ENCODE measurements at places on chromosomes 1 and 21. TPM values are rescaled to one million over a fixed set of nuclear protein-coding genes. Genes with fewer than 3 reads are reported as not detected.
A peak's percentile ranks its signal among the peaks of the same experiment; 100 is the strongest.

- DNase-seq, result no peak
Observed at GRCh38 chr1:224357626-224358124, 996 bp downstream of the CNIH4 start.

- no peak for DNase-seq
Observed at GRCh38 chr1:14513111-14513510, 85.4 kb upstream of the KAZN start.

DNA sequence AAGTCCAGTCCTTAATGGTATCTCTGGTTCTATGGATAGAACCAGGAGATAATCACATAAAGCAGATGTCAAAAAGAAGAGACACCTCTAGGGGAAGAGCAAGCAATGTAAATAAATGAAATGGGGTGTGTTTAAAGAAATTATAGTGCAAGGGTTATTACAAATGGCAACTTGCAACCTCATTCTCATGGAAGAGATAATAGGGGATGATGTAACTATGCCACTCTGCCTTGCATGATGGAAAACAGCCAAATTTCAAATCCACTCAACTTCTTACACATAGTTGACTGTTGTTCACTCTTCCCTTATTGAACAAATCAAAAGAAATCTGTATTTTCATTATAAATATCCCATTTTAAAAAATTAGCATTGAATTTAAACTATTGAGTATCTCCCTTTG, 274.0 kb upstream of the TMPRSS15 start:
- no peak for DNase-seq

DNA sequence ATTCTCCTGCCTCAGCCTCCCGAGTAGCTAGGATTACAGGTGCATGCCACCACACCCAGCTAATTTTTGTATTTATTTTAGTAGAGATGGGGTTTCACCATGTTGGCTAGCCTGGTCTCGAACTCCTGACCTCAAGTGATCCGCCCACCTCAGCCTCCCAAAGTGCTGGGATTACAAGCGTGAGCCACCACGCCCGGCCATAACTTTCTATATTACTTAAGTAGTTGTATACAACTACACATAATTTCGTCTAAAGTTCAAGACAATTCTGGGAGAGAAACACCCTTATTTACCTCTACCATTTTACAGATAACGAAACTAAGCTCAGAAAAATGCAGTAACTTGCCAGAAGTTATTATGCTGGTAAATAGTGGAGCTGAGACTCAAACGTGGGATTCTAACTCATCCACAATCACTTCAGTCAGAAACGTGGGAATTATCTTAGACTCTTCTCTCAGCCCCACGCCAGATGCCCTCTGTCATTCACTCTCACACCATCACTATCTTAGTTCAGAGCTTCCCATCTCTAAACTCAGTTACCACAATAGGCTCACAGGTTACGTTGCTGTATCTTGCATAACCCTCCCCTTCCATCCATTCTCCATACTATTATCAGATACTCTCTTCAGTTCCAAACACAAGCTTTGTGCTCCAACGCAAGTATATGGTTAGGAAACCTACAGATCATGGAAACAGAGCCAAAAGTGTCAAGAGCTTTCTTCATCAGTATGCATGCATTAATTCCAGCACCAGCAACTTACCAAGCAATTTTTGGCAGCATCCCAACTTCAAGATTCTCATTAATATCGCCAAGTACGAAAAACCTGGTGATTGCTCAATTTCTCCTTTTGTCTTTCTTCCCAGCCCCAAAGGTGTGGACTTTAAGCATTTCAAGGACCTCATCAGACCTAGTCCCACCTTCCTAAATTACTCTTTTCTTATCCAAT, 69.3 kb downstream of the RERE start:
- DNase-seq, result no peak

DNA sequence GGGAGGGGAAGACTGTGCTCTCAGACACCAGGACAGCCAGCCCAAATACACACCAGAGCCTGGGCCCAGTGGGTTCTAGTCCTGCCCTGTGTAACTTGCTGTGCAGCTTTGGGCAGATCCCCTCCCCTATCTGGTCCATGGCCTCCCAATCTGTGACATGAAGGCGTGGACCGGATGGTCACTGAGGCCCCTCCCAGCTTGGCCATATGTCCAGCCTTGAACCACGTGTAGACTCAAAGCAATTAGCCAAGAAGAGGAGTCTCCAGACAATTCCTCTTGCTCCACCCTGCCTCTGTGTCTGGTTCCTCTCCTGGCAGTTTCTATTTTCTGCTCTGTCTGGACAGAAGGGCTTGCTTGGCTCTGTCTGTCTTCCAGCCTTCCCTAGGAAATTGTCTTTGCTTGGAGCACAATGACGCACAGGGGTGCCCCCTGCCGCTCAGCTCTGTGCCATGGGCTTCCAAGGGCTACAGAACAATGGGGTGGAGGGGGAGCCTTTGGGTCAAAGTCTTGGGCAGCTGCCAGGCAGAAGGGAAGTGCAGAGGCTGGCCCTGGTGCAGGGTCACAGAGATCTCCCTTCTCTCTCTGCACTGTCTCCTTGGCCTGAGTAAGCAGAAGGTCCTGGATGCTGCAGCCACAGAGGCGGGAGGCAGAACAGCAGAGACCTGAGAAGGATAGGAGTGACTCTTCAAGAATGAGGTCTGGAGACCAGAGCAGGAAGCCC, 66.1 kb downstream of the TENT5C start:
- DNase-seq, result no peak

DNA sequence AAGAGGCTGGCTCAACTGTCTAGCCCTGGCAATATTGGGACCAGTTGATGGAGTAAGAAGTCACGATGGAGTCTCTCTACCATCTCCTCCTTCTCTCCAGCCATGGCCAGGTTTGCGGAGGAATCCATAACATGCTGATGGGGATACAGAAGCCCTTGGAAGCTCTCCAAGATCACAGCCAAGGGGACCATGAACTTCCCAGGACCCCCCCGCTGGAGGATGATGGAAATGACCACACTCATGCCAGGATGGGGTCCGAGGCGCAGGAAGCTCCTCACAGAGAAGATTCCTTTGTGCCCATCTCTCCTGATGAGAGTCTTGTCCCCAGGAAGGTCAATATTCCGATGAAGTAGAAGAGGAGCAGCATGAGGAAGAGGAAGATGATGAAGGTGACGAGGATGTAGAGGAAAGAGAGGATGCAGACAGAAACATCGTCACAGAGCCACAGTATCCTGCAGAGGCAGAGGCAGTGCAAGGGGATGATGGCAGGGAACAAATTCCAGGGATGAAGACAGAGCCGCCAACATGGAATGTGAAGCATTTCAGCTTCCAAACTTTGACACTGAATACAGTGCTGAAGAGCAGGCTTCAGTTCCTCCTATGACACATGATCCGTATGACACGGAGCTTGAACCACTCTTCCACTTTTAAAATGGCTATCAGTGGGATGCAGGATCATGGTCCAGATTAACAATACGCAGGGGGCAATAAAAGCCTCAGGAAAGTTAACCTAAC, 57.9 kb upstream of the EDN2 start:
- DNase-seq, result no peak

- no peak for DNase-seq
Observed at GRCh38 chr1:97356309-97356708, 564.5 kb downstream of the DPYD start.

DNA sequence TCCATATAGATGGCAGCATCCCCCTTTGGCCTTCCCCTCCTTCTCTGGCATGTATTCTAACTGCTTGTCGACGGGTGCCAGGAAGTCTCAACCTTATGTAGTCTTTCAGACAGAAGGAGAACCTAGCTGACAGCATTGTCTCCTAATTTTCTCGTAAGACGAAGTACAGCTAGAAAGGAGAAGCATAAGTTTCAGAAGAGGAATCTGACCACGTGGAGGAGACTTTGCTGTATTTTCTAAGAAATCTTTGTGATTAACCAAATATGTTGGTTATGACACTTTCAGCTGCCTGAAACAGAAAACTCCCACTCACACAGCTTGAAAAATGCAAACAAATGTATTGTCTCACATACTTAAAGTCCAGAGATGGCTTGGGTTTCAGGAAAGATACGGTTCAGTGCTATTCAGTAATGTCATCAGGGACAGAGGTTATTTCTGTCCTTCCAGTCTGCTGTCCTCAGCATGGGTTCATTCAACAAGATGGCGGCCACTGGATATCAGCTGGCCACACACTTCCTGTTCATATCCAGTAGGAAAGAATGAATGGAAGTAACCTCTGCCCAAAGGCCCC, 109.5 kb upstream of the ZNF648 start:
- no peak for DNase-seq

GRCh38 chr1:11037740-11038182, 9.3 kb downstream of the MASP2 start:
- peak; percentile 93 for DNase-seq

GRCh38 chr21:20311234-20311787, 686.9 kb upstream of the NCAM2 start:
- no peak for DNase-seq

DNA sequence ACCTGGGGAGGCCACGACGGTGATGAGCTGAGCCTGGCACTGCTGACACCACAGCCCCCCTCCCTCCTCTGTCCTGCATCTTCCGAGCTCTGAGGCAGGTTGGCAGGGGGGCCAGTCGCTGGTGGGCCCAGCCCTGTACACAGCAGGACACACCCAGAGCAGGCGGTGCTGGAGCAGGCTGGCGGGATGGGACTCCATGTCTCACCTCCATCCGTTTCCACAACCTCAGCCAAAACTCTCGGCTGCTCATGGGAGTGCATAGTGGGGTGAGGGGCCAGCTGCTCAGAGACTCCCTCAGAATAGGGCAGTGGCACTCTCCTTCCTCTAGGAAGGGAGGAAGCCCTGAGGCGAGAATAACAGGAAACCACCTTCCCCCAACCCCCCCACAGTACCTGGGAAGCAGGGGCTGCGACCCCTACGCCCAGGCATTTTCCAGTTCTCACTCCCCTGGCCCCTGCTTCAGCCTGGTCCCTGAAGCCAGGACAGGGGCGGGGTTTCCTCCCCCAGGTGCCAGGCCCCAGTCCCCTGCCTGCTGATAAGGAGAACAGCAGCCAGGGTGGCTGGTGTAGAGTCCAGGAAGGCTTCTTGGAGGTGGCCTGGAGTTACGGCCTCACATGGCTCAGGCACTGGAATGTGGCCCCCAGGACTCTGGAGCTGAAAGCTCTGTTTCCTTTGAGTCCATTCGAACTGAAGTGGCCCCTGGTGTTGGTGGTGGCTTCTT, 3.2 kb upstream of the IBA57 start:
- DNase-seq, result no peak

DNA sequence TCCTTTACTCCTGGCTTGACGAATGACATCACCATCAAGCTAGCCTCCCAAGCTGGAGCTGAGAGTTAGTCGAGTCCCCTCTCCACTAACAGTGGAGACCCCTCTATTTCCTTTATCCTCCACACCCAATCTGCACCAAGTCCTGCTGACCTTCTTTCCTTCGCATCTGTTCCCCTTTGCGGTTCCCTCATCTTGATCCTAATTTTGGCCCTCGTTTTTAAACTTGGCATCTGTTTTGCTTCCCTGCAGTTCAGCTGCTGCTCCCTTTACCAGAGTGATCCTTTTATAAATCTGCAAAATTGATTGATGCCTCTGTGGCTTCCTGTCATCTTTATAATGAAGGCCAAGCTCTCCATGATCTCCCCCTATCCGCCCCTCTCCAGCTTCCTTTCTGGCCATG, 49.0 kb upstream of the TSPAN2 start:
- DNase-seq, result no peak

DNA sequence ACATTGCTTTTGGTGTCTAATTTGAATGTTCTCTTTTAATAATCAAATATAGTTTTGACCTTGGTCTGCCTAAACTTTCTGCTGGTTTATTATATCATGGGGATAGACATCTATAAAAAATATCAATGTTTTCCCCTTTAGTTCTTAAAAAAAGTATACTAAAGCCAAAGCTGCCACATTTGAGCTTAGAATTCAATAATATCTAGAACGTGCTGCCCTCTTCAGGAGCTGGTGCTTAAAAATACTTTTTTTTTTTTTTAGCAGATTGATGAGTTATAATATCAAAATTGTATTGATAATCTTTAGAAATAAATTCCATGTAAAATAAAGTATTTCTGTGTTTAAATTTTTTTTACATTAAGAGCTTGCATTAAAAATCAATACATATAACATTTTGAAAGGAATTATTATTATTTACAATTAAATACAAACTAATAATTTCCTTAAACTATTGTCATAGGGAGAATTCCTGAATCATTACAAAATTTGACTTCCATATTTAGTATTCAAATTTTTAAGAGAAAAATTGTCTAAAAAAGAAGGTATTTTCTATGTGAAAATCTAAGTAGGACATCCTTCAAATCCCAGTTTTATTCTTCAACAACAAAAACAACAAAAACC, 40.1 kb upstream of the ADGRL2 start:
- DNase-seq, result no peak

- no peak for DNase-seq
Observed at GRCh38 chr21:42558368-42558767, 44.7 kb downstream of the SLC37A1 start.

- DNase-seq, result no peak
Observed at GRCh38 chr1:2488688-2489087, 12.6 kb downstream of the PLCH2 start.

DNA sequence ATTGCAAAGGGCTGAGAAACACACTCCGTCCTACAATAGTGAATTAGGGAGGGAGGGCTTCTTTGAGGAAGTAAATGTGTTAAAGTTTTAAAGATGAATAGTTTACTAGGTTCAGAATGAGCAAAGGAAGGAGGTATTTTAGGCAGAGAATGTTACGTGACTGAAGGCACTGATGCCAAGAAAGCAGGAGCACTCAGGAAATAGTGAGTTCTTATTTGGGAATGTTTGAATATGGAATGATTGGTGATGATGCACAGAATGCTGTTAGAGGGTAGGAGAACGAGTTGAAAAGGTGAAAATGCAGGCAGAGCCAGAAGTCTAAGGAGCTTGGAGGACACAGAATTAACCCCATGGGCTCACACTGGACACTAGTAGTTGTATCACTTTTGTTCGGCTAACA, 108.0 kb downstream of the NRIP1 start:
- DNase-seq, result no peak

- no peak for DNase-seq
Observed at GRCh38 chr1:150553392-150554085, 4.3 kb downstream of the ADAMTSL4 start.

- DNase-seq, result no peak
Observed at GRCh38 chr1:107365527-107366240, 224.8 kb downstream of the NTNG1 start.

DNA sequence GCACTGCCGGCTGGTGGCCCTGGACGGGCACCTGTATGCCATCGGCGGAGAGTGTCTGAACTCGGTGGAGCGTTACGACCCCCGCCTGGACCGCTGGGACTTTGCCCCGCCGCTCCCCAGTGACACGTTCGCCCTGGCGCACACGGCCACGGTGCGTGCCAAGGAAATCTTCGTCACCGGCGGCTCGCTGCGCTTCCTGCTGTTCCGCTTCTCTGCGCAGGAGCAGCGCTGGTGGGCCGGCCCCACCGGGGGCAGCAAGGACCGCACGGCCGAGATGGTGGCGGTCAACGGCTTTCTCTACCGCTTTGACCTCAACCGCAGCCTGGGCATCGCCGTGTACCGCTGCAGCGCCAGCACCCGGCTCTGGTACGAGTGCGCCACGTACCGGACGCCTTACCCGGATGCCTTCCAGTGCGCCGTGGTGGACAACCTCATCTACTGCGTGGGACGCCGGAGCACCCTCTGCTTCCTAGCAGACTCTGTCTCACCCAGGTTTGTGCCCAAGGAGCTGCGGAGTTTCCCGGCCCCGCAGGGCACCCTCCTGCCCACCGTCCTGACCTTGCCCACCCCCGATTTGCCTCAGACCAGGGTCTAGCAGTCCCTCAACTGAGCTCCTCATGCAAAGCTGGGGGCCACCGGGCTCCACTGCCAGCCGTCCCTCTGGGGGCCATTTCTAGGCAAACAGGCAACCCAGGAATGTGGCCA, 2.1 kb downstream of the KLHDC7A start:
- DNase-seq, result no peak

The MAN1A2 gene
- 39.4 TPM for total RNA-seq

The NMNAT2 gene
- 3.2 TPM for total RNA-seq

The NKAIN1 gene
- 73.2 TPM for total RNA-seq

The OXCT2 gene
- total RNA-seq, result 0.77 TPM

The CCDC27 gene
- not detected for total RNA-seq

The NHLH1 gene
- 10.6 TPM for total RNA-seq

The ICOSLG gene
- total RNA-seq, result 0.07 TPM
